ENCODE measurements at places on chromosomes 1 and 21.

- DNase-seq: no peak
These were observed 3.2 kb downstream of the LRRC8C start for GRCh38 chr1:89635825-89636815.

DNA sequence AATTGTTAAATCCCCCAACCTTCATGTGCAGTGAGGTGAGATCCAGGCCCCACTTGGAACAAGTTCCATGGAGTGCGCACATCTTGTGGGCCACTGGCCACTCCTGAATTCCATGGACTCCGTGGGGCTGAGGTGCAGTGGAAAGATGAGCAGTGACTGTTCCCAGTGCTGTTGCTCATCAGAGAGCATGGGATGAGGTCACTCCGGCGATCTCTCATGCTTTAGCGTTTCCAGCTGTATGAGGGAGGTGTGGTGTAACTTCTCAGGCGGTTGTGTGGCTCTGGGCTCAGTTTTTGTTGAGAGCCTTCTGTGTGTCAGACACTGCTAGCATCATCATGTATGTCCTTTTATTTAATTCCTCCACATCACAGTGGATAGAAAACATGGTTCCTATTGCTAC lies 96.2 kb downstream of the GALNT2 start:
- no peak for DNase-seq

- no peak for DNase-seq
These were observed 296.0 kb downstream of the TBX15 start for GRCh38 chr1:118692143-118692542.

GRCh38 chr1:2446394-2446793 lies 29.7 kb upstream of the PLCH2 start:
- DNase-seq: no peak

All from stimulated activated naive CD8-positive, alpha-beta T cell treated with anti-CD3 and anti-CD28 coated beads, Interleukin-15, amount 100 ng/mL, for 72 hours (primary cell).